ENCODE measurements at places on chromosomes 2 and 18. TPM values are rescaled to one million over a fixed set of nuclear protein-coding genes. Genes with fewer than 3 reads are reported as not detected.

The POMC gene
- polyA plus RNA-seq, result 115 TPM

The THSD7B gene
- polyA plus RNA-seq, result 0.10 TPM

GRCh38 chr2:190031969-190032618 lies 30.4 kb downstream of the MSTN start:
- no peak overlapping the region for H3K27ac ChIP-seq
- no peaks in the 10 kb centered on the region for H3K4me1 ChIP-seq
- no peaks in the 10 kb centered on the region for H3K27me3 ChIP-seq
- no peaks in the 10 kb centered on the region for H3K36me3 ChIP-seq
- H3K4me3 ChIP-seq, result no peak overlapping the region

The DSG1 gene
- polyA plus RNA-seq, result not detected

- no peak overlapping the region for H3K4me3 ChIP-seq
- no peaks in the 10 kb centered on the region for H3K27me3 ChIP-seq
- H3K36me3 ChIP-seq, result no peaks in the 10 kb centered on the region
- no peaks in the 10 kb centered on the region for H3K4me1 ChIP-seq
These were observed 970.5 kb upstream of the SLC39A10 start for GRCh38 chr2:194686569-194686968.

The SLC9A2 gene
- 0.24 TPM for polyA plus RNA-seq

DNA sequence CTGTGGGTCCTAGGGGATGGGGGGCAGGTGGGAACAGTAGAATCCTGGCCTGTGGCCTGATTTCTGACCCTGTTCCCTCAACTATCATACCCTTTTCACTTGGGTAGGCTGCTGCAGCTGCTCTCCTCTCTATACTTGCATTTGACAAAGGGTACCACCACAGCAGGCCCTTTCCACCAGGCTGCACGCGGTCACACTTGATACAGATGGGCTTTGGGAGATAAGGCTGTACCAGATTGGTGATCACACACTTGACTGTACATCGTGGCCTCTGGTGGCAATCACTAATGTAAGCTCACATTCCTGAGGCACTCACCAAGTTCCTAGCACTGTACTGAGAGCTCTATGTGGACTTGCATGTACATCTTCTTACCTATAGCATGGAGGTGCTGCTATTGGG lies 1.6 kb upstream of the RALB start:
- no peaks in the 10 kb centered on the region for H3K36me3 ChIP-seq
- no peak overlapping the region for H3K4me3 ChIP-seq
- H3K27ac ChIP-seq, result no peak overlapping the region
- H3K27me3 ChIP-seq, result no peaks in the 10 kb centered on the region
- H3K4me1 ChIP-seq, result peaks cover 31% of the 10 kb centered on the region

DNA sequence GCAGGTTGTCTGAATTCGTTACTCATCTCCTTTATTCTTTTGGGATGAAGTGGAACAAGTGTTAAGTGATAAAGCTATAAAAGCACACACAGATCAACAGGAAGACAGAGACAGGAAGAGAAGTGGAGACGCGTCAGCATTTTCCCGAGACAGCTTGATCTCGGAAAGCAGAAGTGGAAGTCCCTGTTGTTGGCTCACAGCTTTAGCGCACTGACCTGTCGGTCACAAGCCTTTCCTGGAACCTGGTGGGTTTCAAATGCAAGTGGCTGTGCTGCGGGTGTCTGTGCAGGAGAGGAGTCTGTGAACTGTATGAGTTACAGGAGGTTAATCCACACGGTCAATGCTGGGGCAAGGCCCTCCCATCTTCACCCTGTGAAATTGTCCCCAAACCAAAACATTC lies 116.6 kb upstream of the PELI1 start:
- no peaks in the 10 kb centered on the region for H3K27me3 ChIP-seq
- H3K27ac ChIP-seq, result peak overlapping the region; percentile 86
- peak; percentile 70 for DNase-seq

The TSPYL6 gene
- not detected for polyA plus RNA-seq

DNA sequence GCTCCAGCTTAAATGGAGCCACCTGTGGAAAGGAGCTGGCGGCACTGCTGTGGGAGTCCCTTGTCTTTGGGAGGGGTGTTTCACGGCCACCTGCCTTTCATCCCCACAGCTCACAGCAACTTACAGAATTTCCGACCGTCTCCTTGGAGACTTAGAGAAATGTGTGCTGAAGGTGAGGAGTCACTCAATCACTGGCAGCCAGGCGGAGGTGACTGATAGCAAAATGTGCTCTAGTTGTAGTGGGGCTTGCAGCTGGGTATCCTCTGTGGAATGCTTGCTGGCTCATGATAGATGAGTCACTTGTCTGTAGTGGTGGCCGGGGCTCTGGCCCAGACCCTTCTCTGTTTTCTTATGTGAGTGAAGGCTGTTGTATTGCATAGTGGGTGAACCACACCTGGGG lies 110.7 kb downstream of the SH3RF3 start:
- H3K36me3 ChIP-seq, result no peaks in the 10 kb centered on the region
- no peaks in the 10 kb centered on the region for H3K27me3 ChIP-seq
- peaks cover 63% of the 10 kb centered on the region for H3K4me1 ChIP-seq
- H3K27ac ChIP-seq, result peak overlapping the region; percentile 74
- H3K4me3 ChIP-seq, result no peak overlapping the region
- peak; percentile 12 for DNase-seq

The TACR1 gene
- polyA plus RNA-seq, result 0.15 TPM

GRCh38 chr2:37906131-37906530 lies 19.0 kb upstream of the RMDN2 start:
- no peaks in the 10 kb centered on the region for H3K27me3 ChIP-seq
- no peak overlapping the region for H3K4me3 ChIP-seq
- H3K36me3 ChIP-seq, result no peaks in the 10 kb centered on the region

GRCh38 chr2:127175041-127175721 lies 44.9 kb downstream of the CYP27C1 start:
- H3K4me3 ChIP-seq, result no peak overlapping the region
- DNase-seq, result peak; percentile 58
- H3K27ac ChIP-seq, result no peak overlapping the region
- H3K27me3 ChIP-seq, result no peaks in the 10 kb centered on the region

DNA sequence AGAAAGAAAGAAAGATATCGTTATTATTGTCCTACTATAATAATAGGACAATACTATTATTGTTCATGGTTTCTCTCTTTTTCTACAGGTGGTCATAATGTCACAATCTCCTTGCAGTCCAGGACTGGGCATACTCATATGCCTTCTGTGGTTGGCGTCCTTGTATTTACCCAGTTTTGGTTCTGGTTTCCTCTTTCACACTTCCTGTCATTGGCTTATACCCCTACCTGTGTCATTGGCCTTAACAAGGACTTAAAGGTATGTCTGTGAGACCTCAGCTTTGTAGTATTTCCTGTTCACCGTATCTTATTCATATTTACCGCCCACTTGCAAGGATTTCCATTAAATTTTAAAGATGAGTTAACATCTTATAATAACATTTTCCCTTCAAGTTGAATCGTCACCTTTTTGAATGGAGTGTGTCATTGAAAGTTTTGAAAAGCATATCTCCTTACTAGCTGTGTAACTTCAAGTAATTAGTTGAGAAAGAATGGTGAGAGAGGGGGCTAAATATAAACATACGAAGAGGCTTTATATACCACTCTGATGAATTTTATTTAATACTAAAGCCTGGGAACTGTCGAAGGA lies 36.5 kb upstream of the HTR2B start:
- H3K27ac ChIP-seq, result peak overlapping the region; percentile 72
- H3K4me1 ChIP-seq, result peaks cover 56% of the 10 kb centered on the region
- DNase-seq, result no peak
- H3K4me3 ChIP-seq, result no peak overlapping the region
- H3K27me3 ChIP-seq, result no peaks in the 10 kb centered on the region
- H3K36me3 ChIP-seq, result no peaks in the 10 kb centered on the region

The SPOPL gene
- 11.0 TPM for polyA plus RNA-seq

GRCh38 chr2:171702781-171703556 lies 15.7 kb downstream of the DYNC1I2 start:
- peaks cover 43% of the 10 kb centered on the region for H3K4me1 ChIP-seq
- no peak overlapping the region for H3K4me3 ChIP-seq
- H3K27ac ChIP-seq, result no peak overlapping the region

GRCh38 chr2:150041722-150042425 lies 445.6 kb downstream of the RND3 start:
- H3K4me3 ChIP-seq, result no peak overlapping the region
- no peaks in the 10 kb centered on the region for H3K4me1 ChIP-seq
- DNase-seq, result no peak
- no peaks in the 10 kb centered on the region for H3K27me3 ChIP-seq
- no peaks in the 10 kb centered on the region for H3K36me3 ChIP-seq
- no peak overlapping the region for H3K27ac ChIP-seq

DNA sequence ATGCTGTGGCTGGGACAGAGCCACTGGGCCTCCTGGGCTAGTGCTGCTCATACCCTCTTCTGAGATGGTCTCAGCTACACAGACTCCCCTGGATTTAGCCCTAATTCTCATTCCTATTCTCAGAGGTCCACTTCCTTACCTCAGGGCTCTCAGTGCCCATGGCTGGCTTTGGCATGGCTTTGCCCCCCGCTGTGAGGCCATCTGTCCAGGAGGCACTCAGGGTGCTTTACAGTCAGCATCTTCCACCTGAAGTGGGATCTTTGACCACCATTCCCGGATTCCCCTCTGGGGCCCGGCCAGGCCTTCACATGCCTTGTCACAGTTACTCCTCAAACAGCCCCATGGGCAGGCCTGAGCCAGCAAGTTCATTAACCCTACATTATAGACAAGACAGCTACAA lies 161.8 kb downstream of the CELF4 start:
- DNase-seq, result no peak
- H3K36me3 ChIP-seq, result no peaks in the 10 kb centered on the region
- no peaks in the 10 kb centered on the region for H3K4me1 ChIP-seq
- no peak overlapping the region for H3K4me3 ChIP-seq
- H3K27ac ChIP-seq, result no peak overlapping the region

DNA sequence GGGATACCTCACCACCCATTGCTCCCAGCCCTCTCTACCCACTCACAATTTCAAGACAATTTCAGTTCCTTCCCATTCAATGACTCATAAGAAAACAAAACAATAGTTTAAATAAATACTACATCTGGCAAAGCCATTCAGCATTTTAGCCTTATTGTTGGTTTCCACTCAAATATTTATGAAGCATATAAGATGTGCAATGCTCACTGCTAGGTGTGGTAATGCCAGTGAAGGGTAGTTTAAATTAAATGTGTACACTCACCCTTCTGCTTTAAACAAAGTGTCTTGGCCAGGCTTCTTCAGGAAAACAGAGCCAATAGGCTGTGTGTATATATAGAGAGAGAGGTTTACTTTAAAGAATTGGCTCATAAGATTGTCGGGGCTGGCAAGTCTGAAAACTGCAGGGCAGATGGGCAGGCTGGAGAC lies 37.0 kb downstream of the INO80C start:
- no peak for DNase-seq
- no peaks in the 10 kb centered on the region for H3K27me3 ChIP-seq
- no peaks in the 10 kb centered on the region for H3K36me3 ChIP-seq
- peaks cover 7% of the 10 kb centered on the region for H3K4me1 ChIP-seq
- H3K27ac ChIP-seq, result no peak overlapping the region

- H3K4me3 ChIP-seq, result no peak overlapping the region
- H3K27ac ChIP-seq, result no peak overlapping the region
- H3K4me1 ChIP-seq, result no peaks in the 10 kb centered on the region
- no peaks in the 10 kb centered on the region for H3K36me3 ChIP-seq
- no peaks in the 10 kb centered on the region for H3K27me3 ChIP-seq
These were observed 414.5 kb downstream of the TNS1 start for GRCh38 chr2:217588266-217588665.

The MCFD2 gene
- polyA plus RNA-seq, result 30.7 TPM

DNA sequence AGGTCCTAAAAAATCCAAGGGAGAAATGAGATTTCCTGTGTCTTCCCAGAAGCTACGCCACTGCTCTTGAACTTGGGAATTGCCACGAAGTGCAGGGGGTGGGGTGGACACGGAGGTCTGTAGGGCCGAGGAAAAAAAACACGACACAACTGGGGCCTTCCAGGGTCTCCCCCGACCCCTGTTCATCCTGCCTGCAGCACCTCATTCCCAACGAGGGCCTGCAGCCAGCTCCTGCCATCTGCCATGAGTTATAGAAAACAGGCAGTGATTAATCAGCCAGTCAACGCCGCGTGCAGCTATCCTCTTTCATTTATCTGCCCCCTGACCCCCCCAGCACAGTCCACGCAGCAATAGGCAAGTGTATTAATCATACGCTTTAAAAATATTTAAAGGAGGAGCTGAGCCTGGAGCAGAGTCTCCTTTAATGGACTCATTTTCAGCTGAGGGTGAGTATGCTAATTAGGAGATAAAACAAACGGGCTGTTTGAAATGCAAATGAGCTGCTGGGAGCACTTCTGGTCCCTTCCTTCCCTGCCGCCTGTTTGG lies 209.9 kb downstream of the TFCP2L1 start:
- no peaks in the 10 kb centered on the region for H3K4me1 ChIP-seq
- no peak overlapping the region for H3K27ac ChIP-seq
- H3K4me3 ChIP-seq, result no peak overlapping the region
- peak; percentile 82 for DNase-seq
- H3K36me3 ChIP-seq, result no peaks in the 10 kb centered on the region
- H3K27me3 ChIP-seq, result no peaks in the 10 kb centered on the region

DNA sequence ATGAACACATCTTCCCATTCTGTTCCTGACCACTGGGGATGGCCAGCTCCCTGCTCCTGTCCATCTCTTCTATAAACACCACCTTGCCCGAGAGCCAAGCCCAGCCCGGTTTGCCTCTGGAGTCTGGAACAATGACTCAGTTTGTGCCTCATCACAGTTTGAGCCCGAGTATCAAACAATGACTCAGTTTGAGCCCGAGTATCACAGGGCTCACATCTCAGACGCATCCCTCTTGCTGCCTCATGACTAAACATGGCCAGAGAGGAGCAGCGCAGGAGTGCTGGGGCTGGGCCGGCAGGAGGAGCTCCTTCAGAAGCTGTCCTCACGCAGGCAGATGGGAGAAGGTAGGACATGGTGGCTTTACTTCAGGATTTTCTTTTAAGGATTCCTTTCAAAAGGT lies 68.7 kb downstream of the PXDN start:
- no peak overlapping the region for H3K4me3 ChIP-seq
- no peaks in the 10 kb centered on the region for H3K4me1 ChIP-seq
- H3K36me3 ChIP-seq, result peaks cover 21% of the 10 kb centered on the region
- no peaks in the 10 kb centered on the region for H3K27me3 ChIP-seq
- DNase-seq, result no peak
- H3K27ac ChIP-seq, result no peak overlapping the region

The ASPRV1 gene
- 0.64 TPM for polyA plus RNA-seq

The MARCHF7 gene
- polyA plus RNA-seq, result 19.3 TPM

The SPC25 gene
- polyA plus RNA-seq, result 0.71 TPM

DNA sequence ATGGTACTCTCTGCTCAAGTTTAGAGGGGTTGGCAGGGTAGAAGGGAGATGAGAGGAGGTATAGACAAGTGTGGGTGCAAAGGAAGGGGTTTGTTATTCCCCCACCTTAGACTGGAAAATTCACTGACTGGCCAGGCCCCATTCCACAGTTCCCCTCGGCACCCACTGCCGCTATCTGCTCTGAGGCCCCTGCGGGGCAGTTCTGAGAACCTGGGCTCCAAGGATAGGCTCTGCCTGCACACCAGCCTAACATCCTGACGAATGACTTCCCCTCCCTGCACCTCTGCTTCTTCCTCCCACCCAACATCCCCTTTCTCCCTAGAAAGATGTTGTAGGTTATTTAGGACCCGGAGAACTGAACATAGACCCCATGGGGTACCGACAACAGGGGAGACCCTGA lies 303.9 kb upstream of the HDAC4 start:
- no peak overlapping the region for H3K27ac ChIP-seq
- DNase-seq, result no peak
- H3K4me1 ChIP-seq, result peaks cover 8% of the 10 kb centered on the region
- no peaks in the 10 kb centered on the region for H3K36me3 ChIP-seq
- no peak overlapping the region for H3K4me3 ChIP-seq

All from adrenal gland (tissue), 19 donors.